ENCODE measurements at places on chromosomes 3 and 15.

GRCh38 chr3:184337399-184337714, at the start of gene FAM131A:
Gene FAM131A, plus strand, starts transcription at chr3:184337600. Its CDS starts 31 bp downstream, at chr3:184337631.
- no peak for DNase-seq

DNA sequence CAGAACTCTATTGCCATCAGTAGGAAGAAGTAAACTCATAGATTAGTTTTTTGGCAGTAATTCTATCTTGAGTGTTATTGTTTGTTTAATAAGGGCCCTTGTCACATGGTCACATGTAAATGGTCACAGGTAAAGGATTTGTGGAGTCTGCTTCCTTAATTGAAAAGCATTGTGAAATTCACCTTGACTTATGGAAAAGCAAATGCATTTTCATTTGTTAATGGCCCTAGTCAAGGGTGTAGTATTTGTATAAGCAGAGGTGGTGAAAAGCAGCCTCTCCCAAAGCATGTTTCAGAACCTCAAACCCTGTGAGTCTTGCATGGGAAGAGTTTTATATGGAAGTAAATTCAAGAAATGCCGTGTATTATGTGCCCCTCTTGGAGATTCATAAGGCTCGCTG, 197.5 kb upstream of the NR2E3 start:
- no peak for DNase-seq

DNA sequence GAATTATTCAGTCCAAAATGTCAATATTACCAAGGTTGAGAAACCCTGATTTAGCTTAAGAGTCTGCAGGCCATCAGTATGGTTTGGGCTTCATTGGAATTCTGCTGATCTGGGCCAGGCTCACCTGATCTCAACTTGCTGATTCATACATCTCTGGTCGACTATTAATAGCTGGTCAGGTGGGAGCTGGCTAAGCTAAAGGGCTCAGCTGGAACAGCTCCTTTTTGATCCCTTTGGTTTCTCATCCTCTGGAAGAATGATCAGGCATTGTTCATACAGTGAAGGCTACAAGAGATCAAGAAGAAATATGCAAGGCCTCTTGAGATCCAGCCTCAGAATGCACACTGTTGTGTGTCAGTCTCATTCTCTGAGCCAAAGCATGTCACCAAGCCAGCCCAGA, 123.3 kb upstream of the MME start:
- no peak for DNase-seq

DNA sequence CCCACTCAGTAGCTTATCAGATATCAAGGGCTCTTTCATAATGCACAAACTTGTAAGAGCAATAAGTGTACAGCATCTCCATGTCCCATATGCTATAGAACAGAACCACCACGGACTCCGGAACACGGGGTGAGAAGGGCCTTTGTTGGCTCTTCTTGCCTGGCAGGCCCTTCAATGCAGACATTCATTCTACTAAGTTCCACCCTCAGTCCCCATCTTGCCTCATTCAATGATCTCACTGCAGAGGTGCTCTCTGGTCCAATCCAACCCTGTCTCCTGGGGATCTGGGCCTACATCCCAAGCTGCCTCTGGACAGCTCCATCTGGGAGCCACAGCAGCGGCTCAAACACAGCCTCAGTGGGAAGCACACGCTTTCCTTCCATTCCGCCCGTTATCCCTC, 16.8 kb downstream of the HACD2 start:
- no peak for DNase-seq

GRCh38 chr3:42216302-42216701, 49.7 kb downstream of the CCK start:
- peak; percentile 42 for DNase-seq

GRCh38 chr15:85073556-85074194, 92.0 kb downstream of the PDE8A start:
- DNase-seq: peak; percentile 23

GRCh38 chr15:45583731-45584639, 3.2 kb upstream of the BLOC1S6 start:
- no peak for DNase-seq

GRCh38 chr3:127136706-127137105, 56.2 kb upstream of the PRR23E start:
- no peak for DNase-seq

DNA sequence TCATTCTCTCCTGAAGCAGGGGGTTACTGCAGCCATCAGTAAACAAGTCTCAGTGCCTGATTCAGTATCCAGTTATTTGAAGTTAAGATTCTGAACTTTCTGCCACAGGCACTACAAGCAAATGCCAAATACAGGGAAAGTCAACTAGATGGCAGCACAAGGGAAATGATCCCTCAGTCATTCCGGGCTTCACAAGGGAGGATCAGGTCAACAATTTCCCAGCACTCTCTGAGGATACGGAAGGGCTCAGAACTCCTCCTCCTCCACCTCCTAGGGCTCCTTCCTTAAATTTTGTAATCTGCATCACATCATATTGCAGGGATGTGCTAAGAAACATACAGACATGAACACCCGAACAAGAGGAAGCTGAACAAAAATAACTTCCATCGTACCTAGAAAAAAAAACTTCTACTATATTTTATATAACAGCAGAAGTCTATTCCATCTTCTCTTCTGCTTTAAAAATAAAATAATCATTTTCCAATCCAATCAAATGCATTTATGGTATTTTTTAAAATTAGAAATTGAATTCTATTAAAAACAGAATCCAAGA, 187.1 kb downstream of the FMN1 start:
- no peak for DNase-seq

- no peak for DNase-seq
These were observed 112.6 kb upstream of the MB21D2 start for GRCh38 chr3:193030276-193030675.

- DNase-seq: no peak
These were observed 33.4 kb downstream of the MUC20 start for GRCh38 chr3:195754141-195754540.

DNA sequence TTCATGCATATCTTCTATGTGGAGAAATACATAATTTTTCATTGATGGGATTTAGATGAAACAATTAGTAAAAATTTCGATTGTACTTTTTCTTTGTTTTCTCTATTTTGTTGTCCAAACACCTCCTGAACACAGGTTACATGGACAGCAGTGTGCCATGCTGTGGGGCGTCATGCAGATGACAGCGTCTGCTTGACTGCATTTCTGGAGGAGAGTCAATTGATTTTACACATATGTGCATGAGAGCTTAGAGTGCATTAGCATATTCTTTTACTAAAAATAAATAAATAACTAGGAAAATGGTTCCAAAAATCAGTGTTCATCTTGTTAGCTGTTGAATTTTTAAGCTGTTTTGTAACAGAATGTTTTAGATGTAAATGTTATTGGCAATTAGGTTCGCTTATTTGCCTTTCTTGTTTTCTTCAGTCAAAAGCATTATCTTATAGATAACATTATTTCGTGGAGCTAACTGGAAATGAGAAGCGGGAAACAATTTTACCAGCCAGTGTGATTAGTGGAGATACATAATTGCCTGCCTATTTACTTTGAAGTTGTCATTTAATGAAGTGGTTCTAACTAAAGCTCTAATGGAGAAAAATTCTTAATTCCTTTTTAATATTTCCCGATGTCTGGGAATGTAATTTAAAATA, 82.7 kb upstream of the VGLL3 start:
- DNase-seq: no peak

- DNase-seq: peak; percentile 3
These were observed 435.6 kb downstream of the MECOM start for GRCh38 chr3:169227911-169228310.

- DNase-seq: peak; percentile 97
These were observed 416 bp downstream of the PBRM1 start for GRCh38 chr3:52685285-52685708.

DNA sequence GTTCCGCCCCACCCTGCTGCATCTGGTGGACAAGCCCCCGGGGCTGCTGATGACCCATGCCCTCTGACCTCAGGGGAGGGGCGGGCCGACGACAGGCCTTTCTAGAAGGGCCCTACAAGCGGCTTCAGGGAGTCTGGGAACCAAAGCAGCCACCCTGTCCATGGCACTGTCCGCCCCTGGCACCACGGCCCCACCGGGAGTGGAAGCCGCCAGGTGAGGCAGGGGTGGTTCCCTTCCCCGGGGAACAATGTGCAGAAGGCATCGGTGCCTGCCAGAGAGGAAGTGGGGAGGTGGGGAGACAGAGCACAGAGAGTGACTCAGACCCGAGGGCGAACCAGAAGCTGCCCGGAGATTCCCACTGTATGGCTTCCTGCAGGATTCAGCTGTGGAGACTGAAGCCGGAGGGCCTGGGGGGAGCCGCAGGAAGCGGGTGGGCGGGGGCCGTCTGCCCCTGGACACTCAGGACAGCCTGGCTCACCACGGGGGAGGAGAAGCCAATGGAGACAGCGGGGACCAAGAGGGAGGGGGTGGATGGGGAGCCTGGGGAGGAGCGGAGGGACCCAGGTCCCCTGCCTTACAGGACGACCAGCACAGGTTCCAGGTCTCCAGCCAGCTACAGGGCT, 134.0 kb downstream of the TPRA1 start:
- DNase-seq: no peak

DNA sequence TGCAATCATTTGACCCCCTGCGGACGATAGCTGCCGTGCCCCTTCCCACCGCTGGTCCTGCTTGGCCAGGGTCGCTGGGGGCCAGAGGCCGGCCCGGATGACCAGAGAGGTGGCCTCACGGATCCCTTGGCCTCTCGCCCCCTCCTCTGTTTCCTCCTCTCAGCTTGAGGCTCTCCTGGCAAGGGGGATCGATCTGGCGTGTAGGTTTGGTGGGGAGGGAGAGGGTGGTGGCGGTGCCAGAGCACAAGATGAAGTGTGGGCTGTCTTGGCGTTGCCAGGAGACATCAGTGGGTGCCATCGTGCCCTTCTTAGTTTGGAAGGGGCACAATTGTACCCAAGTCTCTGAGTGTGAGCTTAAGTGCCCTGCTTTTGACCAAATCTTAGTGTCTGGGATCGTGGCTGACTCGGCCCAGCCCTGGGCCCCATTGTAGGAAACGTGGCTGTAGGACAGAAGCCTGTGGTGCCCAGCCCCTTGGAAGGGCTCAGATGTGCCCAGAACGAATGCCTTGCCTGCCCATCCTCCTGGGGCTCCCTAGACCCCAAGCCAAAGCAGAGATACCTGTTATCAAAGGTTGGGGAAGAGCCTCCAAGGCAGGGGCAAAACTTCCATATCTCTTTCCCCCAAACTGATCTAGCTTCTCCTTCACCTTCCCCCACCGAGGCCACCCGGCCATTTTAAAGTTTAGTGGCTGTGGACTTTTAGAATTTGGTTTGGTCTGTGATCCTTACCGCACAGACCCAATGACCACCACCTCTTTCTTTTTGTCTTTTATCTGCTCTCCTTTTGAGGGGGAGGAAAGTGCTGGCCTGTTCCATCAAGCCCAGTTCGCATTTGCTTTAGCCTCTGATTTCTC, 14.4 kb downstream of the NR2F2 start:
- DNase-seq: no peak

GRCh38 chr3:129429080-129429451, 630 bp upstream of the EFCAB12 start:
- no peak for DNase-seq

- DNase-seq: no peak
These were observed 88.6 kb upstream of the RASGRF1 start for GRCh38 chr15:79179108-79179561.

DNA sequence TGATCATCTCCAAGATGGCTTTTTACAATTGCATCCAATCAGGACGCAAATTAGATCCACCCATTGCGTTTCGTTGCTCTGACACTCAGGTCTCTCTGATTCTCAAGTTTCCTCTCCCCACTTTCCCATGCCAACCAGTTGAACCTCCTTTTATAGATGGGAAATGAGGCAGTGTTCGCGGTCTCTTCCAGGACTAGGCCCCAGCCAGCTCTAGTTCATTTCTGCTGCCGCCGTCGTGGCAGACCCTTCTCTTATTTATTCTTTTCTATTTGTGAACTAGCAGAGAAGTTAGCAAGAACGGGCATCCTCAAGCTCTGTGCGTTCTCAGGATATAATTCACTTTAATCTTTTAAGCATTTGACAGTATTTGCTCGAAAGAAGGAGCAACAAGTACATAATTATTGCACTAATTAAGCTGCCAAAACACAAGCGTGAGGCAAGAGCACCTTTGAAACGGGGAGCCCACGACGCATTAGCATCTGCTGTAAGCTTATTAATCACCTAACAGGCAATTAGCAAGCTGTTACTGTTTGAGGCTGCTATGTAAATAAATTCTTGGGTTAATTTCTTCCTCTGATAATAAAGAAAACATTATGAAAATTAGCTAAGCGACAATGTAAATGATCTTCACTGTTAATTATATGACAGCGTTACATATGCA, 246.4 kb upstream of the TLE3 start:
- DNase-seq: no peak

DNA sequence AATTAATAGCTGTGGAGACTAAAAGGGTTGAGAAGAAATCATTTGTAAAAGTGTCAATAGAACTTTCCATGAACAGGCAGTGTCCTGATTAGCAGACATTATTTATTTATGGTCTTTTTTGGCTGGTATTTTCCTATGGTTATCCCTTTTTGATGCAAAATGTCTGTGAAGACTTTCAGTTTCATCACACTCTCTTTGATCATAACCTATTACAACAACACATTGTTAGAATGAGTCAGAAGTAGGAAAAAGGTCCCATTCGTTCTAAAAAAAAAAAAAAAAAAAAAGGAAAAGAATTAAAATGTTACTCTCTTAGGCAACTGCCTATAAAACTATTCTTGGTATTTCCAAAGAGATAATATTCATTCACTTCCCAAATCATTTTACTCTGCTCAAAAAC, 62.1 kb downstream of the SLC49A4 start:
- no peak for DNase-seq

GRCh38 chr15:89551550-89551949, 23.7 kb upstream of the TICRR start:
- peak; percentile 49 for DNase-seq

DNA sequence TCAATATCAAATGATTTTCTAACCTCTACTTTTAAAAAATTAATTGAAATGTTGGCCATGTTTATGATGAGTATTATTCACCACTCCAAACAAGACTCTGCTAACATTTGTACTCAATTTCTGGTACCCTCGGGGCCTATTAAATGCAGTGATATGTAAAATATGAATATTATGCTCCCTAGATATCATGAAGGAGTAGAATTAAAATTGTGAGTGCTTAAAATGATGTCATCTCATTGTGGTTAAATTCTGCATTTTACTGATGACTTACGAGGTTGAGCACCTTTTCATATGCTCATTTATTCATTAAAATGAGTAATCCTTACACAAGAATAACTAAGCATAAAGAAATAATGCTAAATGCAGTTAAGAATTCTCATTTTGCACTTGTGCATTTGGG, 159.9 kb downstream of the OCA2 start:
- DNase-seq: no peak

DNA sequence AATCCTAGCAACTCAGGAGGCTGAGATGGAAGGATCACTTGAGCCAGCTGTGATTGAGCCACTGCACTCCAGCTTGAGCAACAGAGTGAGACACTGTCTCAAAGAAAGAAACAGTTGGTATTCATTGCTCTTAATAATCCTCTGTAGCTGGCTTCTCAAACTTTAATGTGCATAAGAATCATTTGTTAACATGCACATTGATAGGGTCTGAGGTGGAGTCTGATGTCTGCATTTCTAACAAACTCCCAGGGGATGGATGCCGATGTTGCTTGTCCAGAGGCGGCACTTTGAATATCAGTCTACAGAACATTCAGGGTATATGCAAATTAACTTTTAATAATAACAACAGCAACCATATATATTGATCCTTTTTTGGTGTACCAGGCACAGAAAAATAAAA, 39.9 kb downstream of the NKIRAS1 start:
- no peak for DNase-seq

GRCh38 chr3:176595307-176595706, 602.0 kb downstream of the TBL1XR1 start:
- DNase-seq: no peak

- peak; percentile 48 for DNase-seq
These were observed 61.0 kb downstream of the IQSEC1 start for GRCh38 chr3:13012221-13012691.
